ENCODE measurements at places on chromosomes 11 and 22.

GRCh38 chr11:131913267-131913666 is 542.9 kb downstream of the NTM start:
- DNase-seq = no peak
- peaks cover 33% of the 10 kb centered on the region for H3K27me3 ChIP-seq
- H3K4me3 ChIP-seq = no peak overlapping the region
- no peak overlapping the region for H3K27ac ChIP-seq
- no peaks in the 10 kb centered on the region for H3K4me1 ChIP-seq
- no peaks in the 10 kb centered on the region for H3K36me3 ChIP-seq

DNA sequence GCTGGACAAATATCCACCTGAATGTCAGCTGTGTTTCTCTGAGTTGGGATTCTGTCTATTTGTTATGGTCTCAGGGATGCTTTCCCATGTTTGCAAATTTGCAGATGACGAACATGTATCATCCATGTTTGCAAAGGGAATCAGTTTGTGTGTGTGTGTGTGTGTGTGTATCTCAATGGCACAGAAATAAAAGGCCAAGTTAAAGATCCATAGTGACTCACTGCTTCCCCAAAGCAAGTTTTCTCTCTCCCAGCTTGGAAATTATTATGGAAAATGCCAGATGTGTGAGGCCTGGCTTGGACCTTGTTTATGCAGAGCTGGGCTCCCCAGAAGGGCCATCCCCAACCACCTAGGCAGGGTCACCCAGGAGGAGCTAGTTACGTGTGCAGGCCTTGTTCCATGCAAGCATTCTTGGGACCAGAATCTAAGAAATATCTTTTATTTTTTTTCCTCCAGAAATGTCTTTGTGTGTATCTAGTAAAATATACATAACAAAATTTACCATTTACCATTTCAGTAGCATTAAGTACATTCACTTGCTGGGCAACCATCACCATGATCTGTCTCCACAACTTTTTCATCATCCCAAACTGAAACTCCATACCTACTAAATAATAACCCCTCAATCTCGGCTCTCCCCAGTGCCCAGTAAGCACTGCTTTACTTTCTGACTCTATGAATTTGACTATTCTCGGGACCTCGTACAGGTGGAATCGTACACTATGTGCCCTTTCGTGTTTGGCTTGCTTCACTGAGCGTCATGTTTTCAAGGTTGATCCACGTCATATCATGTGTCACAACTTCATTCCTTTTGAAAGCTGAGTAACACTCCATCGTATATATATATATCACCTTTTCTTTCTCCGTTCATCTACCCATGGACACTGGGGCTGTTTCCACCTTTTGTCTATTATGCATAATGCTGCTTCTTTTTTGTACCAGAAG is 56.6 kb upstream of the WNT7B start:
- no peak for DNase-seq
- no peak overlapping the region for H3K4me3 ChIP-seq

DNA sequence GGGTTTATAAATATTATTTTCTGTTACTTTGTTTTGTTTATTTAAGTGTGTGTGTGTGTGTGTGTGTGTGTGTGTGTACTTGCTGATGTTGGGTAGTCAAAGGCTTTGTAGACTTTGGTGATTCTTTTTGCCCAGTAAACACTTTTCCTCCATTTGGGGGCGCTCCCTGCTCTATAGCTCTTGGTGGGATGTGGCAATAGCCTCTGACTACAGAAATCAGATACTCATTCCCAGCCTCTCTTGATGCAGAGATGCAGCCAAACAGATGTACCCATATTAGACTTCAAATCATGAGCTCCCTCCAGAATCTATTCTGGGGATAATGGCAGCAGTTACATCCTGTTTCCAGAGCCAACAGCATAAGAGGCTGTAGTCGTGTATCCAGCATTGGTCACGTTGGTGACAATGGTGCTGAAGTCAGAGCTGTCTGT is 33.4 kb upstream of the APOL5 start:
- no peak overlapping the region for H3K27ac ChIP-seq
- H3K4me3 ChIP-seq = no peak overlapping the region
- DNase-seq = no peak
- H3K27me3 ChIP-seq = peaks cover 6% of the 10 kb centered on the region

DNA sequence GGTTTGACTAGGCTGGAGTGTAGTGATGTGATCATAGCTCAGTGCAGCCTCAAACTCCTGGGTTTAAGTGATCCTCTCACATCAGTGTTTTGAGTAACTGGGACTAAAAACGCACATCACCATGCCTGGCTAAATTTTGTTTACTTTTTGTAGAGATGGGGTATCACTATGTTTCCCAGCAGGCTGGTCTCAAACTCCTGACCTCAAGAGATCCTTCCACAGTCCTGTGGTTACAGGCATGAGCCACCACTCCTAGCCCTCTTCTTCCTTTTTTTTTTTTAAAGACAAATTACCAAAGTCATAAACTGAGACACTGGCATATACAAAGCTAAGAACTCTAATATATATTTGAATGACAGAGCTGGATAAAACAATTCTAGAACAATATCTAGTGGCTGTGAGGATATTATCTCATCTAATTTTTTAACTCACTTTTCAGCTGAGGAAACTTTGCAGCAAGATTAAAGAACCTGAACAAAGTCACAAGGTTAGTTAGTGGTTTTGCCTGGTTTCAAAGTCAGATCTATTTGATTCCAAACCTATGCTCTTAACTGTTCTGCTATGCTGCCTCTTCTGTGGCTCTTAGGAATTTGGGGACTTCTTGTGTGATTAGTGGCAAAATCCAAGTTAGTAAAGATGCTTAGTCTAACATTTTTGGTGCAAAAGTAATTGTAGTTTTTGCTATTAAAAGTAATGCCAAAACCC is 95.3 kb upstream of the RAG2 start:
- no peak overlapping the region for H3K27ac ChIP-seq
- H3K27me3 ChIP-seq = no peaks in the 10 kb centered on the region
- no peaks in the 10 kb centered on the region for H3K4me1 ChIP-seq
- no peak overlapping the region for H3K4me3 ChIP-seq

DNA sequence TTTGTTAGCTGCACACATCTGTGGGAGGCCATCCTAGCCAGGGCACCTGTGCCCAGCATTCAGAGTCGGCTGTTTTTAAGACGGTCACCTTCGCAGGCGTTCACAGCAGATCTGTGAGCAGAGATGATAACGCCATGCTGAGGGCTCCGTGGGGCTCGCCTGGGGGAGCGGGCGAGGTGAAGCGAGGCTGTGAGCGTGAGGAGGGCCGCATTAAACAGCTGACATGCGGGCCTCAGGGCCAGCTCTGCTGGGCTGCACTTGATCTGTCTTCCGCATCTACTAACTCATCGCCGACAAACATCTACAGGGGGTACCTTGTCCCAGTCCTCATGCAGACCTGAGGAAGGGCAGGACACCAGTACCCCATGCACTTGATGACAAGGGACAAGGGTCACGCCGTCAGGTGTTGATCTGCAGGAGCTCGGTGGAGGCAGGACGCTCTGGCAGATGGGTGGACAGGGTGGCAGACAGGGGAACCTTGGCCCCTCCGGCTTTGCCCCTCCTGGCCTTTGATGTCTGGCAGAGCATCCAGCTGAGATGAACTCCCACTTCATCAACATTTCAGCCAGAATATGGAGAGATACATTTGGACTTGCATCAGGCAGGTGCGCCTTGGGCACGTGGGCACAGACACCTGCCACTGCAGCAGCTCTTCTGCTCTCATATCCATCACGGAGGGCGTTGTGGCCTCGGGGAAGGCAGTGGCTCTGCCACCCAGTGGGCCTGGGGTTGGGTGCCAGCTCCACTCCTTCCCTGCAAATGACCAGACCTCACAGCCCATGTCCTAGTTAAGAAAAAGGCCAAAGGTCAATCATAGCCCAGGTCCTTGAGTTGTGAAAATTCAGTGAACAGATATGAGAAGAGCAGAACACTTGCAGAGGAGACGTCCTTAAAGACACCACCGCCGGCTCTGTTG is 822.9 kb downstream of the BRD1 start:
- no peak overlapping the region for H3K4me3 ChIP-seq
- H3K27me3 ChIP-seq = no peaks in the 10 kb centered on the region
- H3K36me3 ChIP-seq = no peaks in the 10 kb centered on the region
- H3K4me1 ChIP-seq = no peaks in the 10 kb centered on the region

DNA sequence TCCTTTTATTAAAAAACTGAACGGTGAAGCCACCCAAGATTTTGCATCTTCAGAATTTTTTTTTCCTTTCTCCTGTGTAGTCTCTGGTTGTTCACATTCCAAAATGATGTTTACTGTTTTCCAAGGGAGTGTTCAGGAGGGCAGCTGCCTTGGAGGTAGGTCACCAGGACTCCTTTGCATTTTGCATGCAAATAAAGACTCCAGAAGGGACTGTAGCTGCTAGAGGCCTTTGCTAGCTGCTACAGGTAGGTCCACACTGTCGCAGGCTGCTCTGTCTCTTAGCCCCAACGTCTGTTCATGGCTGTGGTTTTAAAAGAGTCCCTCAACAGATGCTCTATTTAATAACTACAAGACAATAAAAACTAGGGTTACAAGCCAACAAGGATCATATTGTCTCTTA is 11.4 kb downstream of the CTSC start:
- H3K36me3 ChIP-seq = peaks cover 69% of the 10 kb centered on the region
- no peaks in the 10 kb centered on the region for H3K27me3 ChIP-seq
- peaks cover 43% of the 10 kb centered on the region for H3K4me1 ChIP-seq
- H3K4me3 ChIP-seq = no peak overlapping the region

DNA sequence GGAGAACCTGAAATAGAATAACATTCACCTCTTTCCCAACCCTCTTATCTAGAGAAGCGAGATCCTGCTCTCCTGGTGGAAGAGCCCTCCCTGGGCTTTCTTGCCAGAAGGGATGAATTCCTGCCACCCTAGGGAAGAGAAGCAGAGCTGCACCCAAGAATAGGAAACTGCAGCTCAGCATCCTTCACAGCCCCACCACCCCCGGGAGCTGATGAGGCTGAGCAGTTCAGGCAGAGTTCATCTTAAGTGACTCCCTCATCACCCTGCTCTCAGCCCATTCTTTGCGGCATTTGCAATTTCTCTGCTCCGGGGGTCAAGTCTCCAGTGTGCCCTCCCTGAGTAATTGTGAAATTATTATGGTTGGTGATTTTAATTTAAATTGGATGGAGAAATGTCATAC is 514.9 kb downstream of the BUD13 start:
- peaks cover 2% of the 10 kb centered on the region for H3K27me3 ChIP-seq
- H3K36me3 ChIP-seq = no peaks in the 10 kb centered on the region
- no peak overlapping the region for H3K4me3 ChIP-seq
- H3K27ac ChIP-seq = no peak overlapping the region

GRCh38 chr11:112219476-112220232 is 6.6 kb upstream of the PTS start:
- no peak overlapping the region for H3K27ac ChIP-seq
- peaks cover 2% of the 10 kb centered on the region for H3K4me1 ChIP-seq
- H3K4me3 ChIP-seq = no peak overlapping the region
- DNase-seq = no peak
- no peaks in the 10 kb centered on the region for H3K36me3 ChIP-seq

GRCh38 chr11:102118937-102119336 is 8.7 kb downstream of the YAP1 start:
- H3K4me3 ChIP-seq = no peak overlapping the region
- H3K27me3 ChIP-seq = peaks cover 33% of the 10 kb centered on the region
- H3K4me1 ChIP-seq = no peaks in the 10 kb centered on the region
- no peak overlapping the region for H3K27ac ChIP-seq
- no peaks in the 10 kb centered on the region for H3K36me3 ChIP-seq

- peaks cover 10% of the 10 kb centered on the region for H3K27me3 ChIP-seq
- H3K36me3 ChIP-seq = peaks cover 9% of the 10 kb centered on the region
- no peak overlapping the region for H3K4me3 ChIP-seq
- H3K27ac ChIP-seq = no peak overlapping the region
- no peak for DNase-seq
- H3K4me1 ChIP-seq = no peaks in the 10 kb centered on the region
Observed at GRCh38 chr11:2277008-2277346, 6.6 kb upstream of the ASCL2 start.
